ENCODE measurements at places on chromosomes 12 and 14.

DNA sequence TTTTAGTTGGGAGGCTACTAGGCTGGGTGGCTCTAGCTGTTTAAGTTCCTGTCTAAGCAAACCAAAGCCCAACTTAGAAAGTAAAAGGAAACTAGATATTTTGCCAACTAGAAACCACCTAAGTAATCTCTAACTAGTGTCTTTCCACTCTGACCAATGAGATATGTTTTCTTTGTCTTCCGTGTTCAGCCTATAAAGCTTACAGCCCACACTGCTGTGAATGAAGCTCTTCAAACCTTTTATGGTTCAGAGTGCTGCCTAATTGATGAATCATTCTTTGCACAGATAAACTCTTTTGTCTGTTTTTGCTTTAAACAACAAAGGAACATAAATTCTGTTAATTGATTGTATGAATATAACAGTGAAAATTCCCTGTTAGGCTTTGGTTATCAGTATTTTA is 66.1 kb downstream of the FUT8 start:
- no peak for DNase-seq

- DNase-seq = no peak
These were observed 18.6 kb downstream of the PPFIBP1 start for GRCh38 chr12:27542628-27543027.

- no peak for DNase-seq
These were observed 162.3 kb downstream of the GRIP1 start for GRCh38 chr12:66516561-66516960.

- no peak for DNase-seq
These were observed 4.7 kb downstream of the NAB2 start for GRCh38 chr12:57093415-57094207.

DNA sequence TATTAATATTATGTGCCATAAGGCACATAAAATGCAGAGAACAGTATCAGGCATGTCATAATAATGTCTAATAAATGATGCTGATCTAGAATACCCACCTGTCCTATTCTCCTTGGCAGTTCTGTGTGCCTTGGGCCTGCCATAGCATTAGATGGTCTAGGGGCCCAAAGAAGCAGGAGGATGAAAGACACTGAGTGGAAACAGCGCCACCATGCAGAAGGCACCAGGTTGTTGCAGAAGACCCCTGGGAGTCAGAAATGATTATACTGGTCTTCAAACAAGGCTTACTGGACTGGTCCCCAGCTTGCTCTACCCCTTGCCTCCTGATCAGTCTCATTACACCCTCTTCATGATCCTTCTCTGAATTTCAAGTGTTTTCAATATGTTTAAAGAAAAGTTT is 353.3 kb downstream of the GRIN2B start:
- DNase-seq = no peak

DNA sequence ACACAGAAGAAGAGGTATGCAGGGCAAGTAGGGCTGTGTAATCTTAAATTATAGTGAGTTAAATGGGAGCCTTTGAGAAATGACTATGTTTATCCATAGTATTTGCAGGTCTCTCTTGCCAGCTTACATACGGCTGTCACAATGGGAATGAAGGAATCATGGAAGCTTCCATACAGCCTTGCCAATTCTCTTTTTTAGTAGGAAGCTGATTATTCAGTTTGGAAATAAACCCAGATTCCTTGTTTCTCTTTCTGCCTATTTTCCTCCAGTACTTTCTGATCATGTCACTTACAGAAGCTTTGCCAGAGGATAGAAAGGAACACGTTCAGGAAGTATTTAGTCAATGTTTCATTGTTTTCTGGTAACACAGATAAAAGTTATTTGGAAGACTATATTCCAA is 217.4 kb upstream of the DIO2 start:
- no peak for DNase-seq

- no peak for DNase-seq
These were observed 198.6 kb downstream of the BCL11B start for GRCh38 chr14:99073431-99073830.

DNA sequence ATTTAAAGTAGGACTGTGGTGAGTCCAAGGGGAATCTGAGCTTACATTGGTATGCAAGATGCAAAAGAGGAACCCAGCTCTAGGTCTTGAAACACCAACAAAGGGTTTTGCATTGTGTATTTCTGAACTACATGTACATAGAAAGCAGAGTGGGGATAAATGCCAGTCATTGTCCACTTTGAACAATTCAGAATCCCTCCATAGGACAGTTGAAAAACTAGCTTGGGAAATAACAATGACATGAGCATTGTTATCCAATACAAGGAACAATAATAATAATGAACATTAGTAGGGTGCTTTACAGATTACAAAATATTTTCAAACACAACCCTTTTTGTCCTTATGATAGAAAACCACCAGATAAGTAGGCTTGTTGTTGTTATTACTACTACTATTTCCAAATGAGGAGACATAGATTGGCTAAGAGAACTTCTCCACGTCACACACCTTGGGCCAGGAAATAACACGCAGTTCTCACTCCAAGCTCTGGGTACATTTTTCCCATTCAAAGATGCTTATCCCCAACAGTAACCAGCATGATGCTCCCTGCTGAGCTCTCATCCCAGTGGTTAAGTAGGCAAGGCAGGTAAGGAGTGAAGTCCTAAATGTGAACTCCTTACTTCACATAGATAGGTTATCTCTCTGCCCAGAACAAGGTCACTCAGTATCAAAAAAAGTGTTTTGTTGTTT is 51.7 kb upstream of the RASSF8 start:
- DNase-seq = no peak

DNA sequence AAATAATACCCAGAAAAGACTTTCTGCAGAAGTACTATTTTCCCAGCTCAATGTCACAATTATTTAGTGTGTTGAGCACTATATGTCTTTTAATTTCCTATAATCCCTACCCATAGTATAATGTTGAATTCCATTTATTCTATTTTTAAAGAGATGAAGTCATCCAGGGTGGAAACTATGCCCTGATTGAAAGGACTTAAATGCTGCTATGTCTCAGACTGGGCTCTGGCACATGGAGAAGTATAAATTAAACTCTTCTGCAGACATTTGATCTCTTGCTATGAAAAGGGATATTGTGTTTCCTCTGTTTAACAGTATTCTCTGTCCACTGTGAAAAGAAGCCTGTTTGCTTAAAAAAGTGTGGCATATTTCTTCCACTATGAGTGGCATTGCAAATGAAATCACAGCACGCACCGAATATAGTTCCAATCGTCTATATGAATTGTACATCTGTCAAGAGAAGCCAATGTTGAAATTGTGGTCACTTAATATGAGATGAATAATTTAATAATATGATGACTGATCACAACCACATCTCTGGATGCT is 192.3 kb downstream of the BCAT1 start:
- no peak for DNase-seq

GRCh38 chr14:61864329-61864898 is 102.2 kb downstream of the SNAPC1 start:
- DNase-seq = no peak

DNA sequence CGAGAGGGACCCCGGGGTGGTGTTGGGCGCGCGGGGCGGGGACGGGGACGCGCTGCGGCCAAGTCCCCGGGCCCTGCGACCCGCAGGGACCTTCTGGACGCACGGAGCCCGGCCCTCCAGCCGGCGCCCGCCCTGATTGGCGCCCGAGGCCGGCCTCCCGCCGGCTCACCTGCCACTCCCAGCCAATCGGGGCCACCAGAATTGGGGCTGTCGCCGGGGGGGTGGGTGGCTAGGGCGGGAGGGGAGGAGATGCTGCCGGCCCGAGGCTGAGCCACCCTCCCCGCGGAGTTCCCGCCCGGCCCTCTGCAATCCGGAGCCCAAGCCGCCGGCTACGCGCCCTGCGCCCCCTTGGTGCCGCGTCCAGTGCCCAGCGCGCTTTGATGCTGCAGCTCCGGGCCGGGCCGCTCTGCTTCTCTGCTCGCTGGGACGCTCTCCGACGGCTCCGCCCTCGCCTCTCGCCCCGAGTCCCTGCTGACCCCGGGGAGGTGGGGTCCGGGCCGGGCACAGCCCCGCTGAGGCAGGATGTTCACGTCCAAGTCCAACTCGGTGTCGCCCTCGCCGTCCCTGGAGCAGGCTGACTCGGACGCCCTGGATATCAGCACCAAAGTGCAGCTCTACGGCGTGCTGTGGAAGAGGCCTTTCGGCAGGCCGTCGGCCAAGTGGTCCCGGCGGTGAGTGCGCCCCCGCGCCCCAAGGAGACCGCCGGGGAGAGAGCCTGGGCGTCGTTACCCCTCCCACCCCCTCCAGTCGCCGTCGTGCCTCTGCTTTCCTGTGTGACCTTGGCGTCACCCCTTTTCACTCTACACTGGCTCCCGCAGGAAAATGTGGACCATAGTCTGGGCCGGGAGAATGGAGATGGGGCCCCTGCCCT is at the start of gene PLEKHD1:
PLEKHD1 (plus strand) TSS at position 285 of the 871 bp plus-strand sequence; CDS start at position 523, 238 bp downstream.
- DNase-seq = no peak

DNA sequence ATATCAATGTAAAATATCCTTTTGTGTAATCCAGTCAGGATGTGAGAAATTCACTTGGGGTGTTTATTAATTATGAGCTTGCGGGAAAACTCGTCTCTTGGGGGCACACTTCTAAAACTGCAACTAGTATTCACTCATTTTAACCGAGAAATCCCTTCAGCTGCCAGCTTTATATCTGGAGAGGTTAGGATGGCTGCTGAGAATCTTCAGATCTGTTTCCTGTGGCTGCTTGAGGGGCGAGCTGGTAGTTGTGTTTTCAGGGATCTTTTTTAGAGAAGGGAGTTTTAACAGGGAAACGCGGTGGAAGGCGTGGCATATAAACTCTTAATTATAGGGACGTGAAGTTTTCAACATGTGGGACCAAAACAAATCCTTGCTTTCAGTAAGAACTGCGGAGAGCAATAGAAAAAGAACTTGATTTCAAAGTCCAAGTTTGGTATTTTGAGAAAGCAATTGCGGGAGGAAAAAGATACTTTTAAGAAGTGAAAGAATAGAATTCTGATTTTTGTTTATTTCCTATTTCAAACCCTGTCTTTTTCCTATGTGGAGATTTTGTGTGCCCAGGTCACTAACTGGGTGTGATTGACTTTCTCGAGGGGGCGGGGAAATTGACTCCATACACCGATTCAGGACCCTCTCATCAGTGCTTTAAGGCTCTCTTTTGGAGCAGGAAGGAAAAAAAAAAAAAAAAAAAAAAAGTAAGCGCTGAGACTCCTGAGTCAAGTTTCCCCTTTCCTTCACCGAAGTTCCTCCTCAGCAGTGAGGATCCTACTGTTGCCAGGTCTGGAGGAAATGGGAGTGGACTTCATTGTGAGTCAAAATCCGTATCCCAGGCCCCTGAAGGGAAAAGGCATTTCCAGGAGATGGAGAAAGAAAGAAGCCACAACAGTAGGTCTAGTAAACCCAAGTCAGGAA is 1.1 kb downstream of the PPFIBP1 start:
- DNase-seq = no peak

- DNase-seq = no peak
These were observed 352 bp downstream of the PLXNC1 start for GRCh38 chr12:94148739-94149118.

GRCh38 chr14:43413084-43413483 is 1094.0 kb downstream of the FSCB start:
- DNase-seq = no peak
